Activated T-cell treated with anti-CD3 and anti-CD28 coated beads, Interleukin-2, amount 50 U/mL, for 24 hours (primary cell): ENCODE measurements at places on chromosomes 4 and X.

GRCh38 chr4:107444-108429 lies 16.6 kb upstream of the ZNF718 start:
- no peak for DNase-seq

DNA sequence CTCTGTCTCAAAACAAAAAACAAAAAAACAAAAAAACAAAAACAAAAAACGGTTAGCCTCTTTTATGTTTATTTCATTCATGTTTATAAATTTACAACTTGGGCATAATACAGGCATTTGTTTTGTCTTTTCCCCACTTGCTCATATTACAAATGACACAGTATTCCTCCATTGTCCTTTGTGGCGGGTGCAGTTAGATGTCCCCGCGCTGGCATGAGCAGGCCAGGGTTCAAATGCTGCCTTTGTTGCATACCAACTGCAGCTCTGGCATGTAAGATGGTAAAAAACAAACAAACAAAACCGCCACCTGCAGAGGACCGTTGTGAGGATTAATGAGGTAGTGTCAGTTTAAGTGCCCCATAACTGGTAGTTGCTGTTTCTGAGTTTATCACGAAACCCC lies 16.1 kb upstream of the HPF1 start:
- no peak for DNase-seq

GRCh38 chr4:33911959-33912358 lies 2332.4 kb downstream of the ARAP2 start:
- no peak for DNase-seq

GRCh38 chr4:92501456-92501855 lies 197.7 kb downstream of the GRID2 start:
- DNase-seq: no peak

DNA sequence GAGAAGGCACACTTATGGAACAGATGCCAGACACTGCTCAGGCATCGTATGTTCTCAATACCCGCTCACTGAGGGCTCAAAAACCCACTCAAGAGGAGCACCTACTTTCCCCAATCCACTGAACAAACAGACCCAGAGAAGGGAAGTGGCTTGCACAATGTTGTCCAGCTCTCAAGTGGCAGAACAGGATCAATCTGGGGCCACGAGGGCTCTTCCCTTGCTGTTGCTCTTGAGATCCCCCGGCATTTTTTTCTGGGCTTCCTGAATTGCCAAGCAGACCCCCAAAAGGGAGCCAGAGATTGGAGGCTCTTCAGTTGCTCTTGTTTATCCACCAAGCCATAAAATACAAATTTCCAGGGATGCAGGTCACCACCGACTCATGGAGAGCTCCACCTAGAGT lies 35.7 kb downstream of the IDS start:
- DNase-seq: no peak

DNA sequence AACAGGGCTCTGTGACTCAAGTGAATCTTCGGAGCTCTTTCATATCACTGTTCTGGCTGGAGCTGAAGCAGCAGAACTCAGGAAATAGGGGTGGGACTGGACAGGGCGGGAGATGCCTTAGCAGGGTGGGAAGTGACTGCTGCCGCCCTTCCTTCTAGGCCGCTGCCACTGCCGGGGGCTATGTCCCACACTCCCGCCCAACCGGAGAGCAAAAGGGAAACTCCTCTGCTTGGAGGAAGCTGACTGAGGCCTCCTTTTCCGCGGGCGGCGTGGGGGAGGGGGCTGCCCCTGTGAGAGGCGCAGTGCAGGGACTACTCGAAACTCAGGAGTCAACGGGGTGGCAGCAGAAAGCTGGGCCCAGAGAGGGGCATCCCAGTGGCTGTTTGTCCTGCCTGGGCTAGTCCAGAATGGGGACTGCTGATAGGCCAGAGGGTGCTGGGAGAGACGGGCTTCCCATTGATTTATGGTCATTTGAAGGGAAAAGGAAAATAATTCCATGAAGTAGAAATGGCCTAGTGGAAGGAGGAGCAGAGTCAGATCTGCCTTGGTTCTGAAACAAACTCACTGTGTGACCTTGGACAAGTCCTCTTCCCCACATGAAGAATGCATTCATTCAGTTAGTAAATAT lies 36.9 kb downstream of the STARD8 start:
- DNase-seq: no peak

DNA sequence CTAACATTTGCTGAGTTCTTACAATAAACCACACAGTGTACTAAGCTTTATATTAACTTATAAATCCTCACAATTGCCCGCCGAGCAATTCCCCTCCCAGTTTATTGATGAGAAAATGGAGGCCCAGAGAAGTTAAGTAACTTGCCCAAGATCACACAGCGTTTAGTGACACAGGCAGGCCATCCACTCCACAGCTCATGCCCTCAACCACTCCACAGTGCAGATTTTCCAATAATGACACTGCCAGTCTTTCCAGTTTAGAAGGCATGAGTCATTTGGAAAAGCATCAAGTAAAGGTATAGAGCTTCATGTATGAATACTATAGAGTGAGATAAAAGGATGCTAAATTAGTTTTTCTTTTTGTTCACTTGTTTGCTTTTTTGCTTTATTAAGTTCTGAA lies 208.5 kb downstream of the CAMK2D start:
- DNase-seq: no peak

DNA sequence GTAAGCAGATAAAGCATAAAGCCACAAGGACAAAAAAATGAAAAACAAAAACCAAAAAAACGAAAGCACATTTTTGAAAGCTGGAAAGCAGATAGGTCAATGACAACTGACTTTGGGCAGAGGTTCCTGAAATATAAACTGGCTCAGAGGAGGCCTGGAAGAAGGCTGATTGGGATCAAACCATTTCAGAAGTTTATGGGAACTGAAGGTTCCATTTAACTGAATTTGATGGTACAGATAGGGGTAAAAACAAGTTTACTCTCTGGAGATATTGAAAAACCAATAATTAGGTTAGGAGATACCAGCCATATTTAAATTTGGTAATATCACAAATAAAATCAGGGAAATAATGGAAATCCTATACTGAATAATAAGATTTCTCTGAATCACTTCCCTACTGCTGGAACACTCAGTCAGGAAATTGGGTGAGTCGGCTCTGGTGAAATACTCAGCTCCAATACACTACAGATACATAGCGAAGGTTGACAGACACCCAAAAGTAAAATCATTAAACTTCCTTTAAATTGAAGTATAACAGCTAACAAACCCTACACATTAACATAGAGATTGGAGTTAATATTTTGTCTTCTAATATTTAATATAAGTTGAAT lies 1584.3 kb downstream of the STIM2 start:
- DNase-seq: no peak

GRCh38 chr4:116573540-116573939 lies 511.8 kb downstream of the TRAM1L1 start:
- no peak for DNase-seq

- DNase-seq: no peak
These were observed 130.5 kb downstream of the LRBA start for GRCh38 chr4:150884625-150885024.

DNA sequence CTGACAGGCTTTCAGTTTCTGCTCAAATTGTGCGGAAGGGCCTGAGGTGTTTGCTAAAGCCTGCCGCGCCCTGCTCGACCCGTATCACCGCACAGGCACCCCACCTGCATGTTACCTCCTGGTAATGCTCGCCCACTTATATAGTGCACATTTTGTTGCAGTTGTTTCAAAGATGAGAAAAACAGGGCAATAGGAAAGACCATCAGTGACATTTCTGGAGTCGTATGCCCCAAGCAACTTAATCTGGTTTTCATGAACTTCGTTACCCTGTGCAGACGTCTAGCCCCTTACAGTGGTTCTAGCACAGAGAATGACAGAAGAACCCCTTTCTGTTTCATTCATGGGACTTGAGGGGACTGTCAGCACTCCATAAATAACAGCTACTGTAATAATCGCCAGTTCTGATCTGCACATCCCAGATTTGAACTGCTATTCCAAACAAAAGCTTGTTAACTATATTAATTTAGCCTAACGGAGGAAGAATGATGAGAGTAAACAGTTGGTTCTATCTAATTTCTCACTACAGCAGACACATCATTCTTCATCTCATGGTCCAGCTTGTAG lies 940 bp upstream of the DCTD start:
- no peak for DNase-seq

- DNase-seq: no peak
These were observed at the start of gene CXCL6 for GRCh38 chr4:73836373-73837279. Gene CXCL6 (plus strand): TSS chr4:73836678. CDS start chr4:73836751, 73 bp downstream.

- no peak for DNase-seq
These were observed 71.8 kb downstream of the SUPT20HL2 start for GRCh38 chrX:24241822-24242648.

GRCh38 chr4:152232271-152232670 lies 303.6 kb downstream of the FBXW7 start:
- no peak for DNase-seq

- DNase-seq: no peak
These were observed 105.1 kb downstream of the ADGRA3 start for GRCh38 chr4:22410645-22411247.

DNA sequence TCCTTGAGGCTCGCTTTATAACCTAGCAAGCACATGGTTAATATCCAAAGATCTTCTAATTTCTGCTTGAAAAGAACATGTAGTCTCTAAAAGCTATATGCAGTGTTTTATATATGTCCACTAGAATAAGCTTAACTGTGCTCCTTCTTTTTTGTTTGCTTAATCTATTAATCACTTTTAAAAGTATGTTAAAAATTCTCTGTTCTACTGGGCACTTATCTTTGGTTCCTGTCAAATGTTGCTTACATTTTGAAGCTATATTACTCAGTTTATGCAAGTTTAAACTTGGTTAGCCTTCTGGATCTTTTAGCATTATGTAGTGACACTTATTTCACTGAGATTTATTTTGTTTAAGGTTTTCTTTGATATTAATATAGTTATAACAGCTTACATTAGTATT lies 32.5 kb downstream of the MAOA start:
- DNase-seq: no peak

DNA sequence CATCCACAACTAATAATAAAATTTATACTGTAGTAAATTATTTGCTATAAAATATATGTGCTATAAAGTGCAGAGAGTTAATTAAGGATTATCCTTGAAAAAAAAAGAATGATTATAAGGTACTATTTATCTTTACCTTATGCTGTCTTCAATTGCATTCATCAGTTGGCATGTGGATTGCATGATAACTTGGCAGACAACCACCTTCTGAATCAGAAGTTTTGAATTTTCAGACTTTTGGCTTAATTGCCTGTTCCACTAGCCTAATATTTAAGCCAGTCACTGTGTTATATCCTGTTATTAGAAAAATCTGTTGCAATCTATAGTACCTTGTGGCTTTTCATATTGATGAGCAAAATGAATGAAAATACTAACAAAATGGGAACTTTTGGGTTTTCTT lies 1040.3 kb upstream of the PCDH10 start:
- DNase-seq: no peak

- DNase-seq: no peak
These were observed 153.2 kb downstream of the SHROOM3 start for GRCh38 chr4:76588274-76588673.

DNA sequence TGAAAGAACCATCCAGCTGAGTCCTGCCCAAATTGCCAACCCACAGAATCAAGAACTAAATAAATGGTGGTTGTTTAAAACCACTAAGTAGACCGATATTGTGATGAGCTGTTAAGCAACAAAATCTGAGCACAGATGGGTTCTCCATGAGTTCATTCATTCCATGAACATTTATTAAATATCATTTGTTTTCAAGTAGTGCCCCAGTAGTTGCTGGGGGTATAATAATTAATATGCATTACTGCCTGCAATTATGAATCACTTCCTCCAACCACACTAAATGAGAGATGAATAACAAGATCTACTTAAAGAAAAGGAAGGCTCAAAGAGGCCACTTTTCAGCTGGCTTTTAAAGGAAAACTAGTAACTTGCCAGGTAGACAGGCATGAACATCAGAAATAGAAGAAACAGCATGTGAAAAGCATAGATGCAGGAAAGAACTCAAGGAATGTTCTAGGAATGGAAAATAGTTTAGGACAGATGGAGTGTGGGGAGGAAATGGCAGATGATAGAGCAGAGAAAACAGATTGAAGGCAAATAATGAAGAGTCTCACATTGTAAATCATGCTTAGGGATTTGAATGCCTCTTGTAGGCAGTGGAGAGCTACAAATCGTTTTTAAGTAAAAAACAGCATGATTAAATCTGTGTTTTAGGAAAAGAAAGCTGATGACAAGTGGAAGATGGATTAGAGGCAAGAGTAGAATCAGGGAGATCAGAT lies 641.7 kb upstream of the DIPK2B start:
- DNase-seq: no peak

- DNase-seq: no peak
These were observed 44.2 kb downstream of the MTHFD2L start for GRCh38 chr4:74202062-74202586.

DNA sequence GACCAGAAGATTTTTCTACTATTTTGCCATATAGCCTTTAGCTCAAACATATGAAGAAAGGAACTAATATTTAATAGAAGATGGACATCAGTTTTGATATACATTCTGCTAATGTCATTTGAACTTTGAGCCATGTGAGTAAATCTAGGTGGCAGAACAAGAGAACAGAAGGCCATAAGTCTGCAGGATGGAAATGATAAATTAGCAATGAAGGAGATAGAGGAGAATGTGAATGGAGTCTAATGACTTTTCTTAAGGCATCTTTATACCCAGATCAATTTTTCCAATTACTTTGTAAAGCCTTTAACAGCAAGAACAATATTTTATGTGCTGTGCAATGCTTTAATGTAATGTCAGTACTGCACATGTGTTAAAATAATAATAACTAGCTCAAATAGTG lies 30.1 kb upstream of the ALG13 start:
- no peak for DNase-seq
